ENCODE measurements at places on chromosomes 12 and 14.
A peak's percentile ranks its signal among the peaks of the same experiment; 100 is the strongest.

- DNase-seq = no peak
Observed at GRCh38 chr12:104410326-104410725, 46.4 kb upstream of the CHST11 start.

GRCh38 chr12:65937161-65937641 lies 112.9 kb downstream of the HMGA2 start:
- no peak for DNase-seq

GRCh38 chr12:54661048-54661447 lies 12.9 kb upstream of the DCD start:
- DNase-seq = no peak

DNA sequence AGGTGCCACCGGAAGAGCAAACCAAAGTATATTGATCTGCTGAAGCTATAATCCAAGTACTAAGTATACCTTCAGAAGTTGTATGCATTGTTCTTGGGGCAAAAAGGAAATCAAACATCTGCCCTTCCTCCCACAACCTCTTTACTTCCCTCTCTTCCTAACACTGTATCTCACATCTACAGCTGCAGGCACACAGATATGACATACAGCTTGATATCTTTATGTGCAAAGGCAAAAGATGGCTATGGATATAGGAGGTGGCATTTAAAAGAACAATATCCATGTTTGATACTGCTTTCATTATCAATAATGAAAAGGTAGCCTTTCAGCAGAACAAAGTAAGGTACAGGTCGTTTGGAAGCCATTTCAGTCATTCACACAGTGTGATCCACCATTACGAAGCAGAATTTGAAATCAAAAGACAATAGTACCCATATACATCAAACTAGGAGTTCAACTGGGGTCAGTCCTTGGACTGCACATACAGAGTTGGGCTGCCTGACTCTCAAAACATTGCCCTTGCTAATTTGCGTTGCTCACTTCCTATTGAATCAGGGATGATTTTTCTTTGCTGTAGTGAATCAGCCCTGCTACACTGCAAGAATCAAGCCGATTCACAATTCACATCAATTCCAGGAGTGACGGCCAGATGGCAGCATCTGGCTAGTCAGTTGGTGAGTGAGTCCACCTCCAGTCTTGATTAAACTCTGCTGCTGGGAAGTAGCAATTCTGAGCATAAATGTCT lies 8.9 kb downstream of the ANG start:
- peak; percentile 69 for DNase-seq

DNA sequence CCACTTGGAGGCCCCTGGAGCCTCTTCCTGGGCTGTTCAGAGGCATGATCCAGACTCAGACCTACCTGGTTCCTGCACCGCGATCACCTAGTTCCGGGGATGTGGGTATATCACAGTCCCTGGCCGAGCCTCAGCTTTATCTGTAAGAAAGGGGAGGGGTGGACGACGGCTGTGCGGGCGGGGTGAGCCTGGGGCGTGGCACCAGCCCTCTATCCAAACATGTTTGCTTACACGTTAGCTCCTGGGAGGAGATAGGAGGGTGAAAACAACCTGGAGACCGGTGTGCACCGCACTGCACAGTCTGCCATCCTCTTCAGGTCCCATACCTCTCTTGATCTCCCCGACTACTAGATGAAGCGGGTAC lies 1.2 kb downstream of the ANKRD9 start:
- peak; percentile 31 for DNase-seq

- no peak for DNase-seq
Observed at GRCh38 chr12:90013409-90013808, 304.8 kb upstream of the ATP2B1 start.

- DNase-seq = no peak
Observed at GRCh38 chr14:58395562-58395811, 243 bp upstream of the TOMM20L start.

DNA sequence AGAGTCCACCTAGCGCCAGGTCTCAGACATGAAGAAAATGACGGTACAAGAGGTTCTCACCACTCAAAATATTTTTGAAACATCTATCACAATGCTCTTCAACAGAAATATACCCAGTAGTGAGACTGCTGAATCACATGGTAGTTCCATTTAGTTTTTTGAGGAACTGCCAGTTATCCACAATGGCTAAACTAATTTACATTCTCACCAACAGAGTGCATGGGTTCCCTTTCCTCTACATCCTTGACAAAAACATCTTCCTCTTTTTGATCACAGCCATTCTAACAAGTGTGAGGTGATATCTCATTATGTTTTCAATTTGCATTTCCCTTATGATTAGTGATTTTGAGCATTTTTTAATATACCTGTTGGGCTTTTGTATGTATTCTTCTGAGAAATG lies 5.7 kb upstream of the GPR65 start:
- no peak for DNase-seq

- no peak for DNase-seq
Observed at GRCh38 chr12:113464852-113465719, 6.6 kb downstream of the LHX5 start.

DNA sequence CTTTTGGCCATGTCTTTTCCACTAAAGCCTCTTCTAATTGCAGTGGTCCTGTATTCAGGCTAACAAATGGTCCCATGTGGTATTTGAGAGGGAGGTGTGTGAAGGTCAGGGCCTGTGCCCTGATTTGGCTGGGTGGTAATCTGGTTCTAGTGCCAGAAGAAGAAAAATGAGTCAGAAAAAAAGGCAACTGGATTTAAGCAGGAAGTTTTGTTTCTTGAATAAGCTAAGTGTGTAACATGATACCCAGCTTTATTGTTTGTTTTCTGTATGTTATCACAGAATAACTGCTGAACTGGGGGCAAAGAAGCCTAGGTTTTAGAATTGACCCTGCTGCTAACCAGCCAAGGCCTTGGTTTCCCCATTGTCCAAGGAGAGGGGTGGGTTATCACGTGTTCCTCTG lies 134.0 kb downstream of the ANO6 start:
- DNase-seq = no peak

DNA sequence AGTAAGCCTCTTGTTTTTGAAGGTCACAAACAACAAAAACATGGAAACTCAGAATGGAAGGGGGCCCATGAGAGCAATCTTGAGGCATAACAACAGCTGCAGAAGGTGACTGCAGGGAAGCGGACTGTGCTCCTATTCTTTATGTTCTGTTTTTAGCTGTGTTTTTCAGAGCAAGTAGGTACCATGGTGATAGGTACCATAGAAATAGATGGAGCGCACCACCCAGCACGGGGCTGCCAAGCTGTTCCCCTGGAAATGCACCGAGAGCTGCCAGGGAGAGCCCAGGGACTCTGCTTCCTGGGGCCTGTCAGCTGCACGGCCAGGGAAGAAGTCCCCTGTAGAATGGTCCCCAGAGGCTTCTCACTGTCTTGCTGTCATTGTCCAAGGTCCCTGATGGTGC lies 32.8 kb downstream of the DGLUCY start:
- no peak for DNase-seq

GRCh38 chr12:114045349-114045748 lies 79.2 kb upstream of the RBM19 start:
- DNase-seq = no peak

DNA sequence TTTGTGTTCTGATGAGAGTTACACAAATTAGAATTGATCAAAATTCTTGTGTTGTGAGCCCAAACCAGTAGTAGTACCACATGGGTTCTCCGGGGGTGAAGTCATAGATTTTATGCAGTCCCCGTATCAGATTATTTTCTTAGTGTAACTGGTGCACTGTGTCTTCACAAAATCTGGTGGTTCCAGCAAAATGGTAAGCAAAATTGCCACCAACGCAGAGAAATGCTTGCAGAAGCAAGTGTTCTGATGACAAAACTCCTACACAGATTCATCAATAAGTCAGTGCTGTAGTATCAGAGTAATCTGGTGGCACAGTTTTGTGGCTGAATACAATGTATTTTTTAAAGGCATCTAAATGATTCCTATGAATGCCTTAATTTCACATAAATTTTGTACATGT lies 1.3 kb upstream of the CACNA2D4 start:
- DNase-seq = peak; percentile 4

DNA sequence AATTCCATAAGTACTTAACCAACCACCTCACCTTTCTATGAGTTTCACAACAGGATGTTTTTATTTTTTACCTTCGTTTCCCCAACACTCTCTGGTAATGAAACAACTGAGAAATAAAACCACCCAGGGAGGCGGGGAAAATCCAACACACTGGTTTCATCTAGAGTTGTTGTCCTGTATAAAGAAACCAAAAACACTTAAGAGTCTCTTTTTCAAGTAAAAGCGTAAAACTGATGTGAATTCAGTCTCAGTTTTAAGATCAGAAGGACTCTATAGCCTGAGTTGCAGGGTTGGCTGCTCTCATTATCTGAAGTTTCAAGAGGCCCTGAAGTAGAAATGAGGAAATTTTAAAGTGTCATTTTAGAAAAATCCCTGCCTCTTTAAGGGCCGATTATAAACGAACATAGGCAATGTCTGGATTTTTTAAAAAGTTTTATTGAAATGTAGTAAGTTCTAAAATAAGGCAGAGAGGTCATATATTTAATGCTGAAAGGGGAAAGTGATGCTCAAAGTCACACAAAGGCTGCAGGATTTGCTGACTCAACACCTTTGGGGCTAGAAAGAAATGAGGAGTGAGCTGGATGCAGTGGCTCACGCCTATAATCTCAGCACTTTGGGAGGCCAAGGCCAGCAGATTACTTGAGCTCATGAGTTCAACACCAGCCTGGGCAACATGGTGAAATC lies 27.2 kb downstream of the HIGD1C start:
- no peak for DNase-seq

DNA sequence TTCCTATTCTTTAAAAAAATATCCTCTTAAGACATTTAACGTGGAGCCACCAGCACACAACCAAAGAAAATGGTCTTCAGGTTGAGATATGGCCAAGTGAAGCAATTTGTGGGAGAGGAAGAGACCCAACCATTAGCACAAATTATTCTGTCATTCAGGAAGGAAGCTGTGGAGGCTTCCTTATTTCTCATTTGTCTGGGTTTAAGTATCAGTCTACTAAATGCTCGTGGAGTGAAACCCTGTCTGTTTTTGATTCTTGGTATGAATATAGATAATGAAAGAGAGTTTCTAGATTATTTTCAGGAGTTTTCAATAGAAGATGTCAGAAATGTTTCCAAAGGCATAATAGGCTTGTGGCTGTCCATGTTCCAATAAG lies 125.1 kb downstream of the GPR65 start:
- no peak for DNase-seq

- peak; percentile 55 for DNase-seq
Observed at GRCh38 chr12:40224439-40225291, at the start of gene LRRK2. TSS of gene LRRK2 (plus strand) at chr12:40224997. CDS start at chr12:40225132, 135 bp downstream.

- no peak for DNase-seq
Observed at GRCh38 chr12:50069069-50069468, 11.7 kb downstream of the ASIC1 start.

GRCh38 chr12:61563665-61564450 lies 696.3 kb upstream of the USP15 start:
- DNase-seq = no peak

DNA sequence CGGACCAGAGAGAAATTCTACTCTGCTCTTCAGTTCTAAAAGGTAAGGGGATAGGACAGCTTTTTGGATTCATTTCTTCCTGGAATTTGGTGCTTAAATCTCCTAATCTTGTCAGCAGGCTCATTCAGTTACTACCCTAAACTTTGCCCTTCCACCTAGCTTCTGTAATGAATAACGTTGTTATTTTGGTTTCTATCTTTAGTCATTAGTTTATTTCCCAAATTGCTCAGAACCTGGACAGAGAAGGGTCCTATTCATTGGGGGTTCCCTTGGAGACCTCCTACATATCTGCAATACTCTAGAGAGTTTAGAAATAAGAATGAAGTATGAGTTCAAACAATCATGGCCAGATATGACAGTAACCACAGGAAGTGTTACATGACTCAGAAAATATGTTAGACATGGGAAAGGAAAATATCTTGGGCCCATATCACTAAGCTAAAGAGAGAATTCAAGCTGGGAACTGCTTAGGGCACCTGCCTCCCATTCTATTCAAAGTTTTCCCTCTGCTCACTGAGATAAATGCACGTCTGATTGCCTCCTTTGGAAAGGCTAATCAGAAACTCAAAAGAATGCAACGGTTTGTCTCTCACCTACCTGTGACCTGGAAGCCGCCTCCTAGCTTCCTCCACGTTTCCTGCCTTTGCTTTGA lies 87.9 kb downstream of the GAS2L3 start:
- DNase-seq = no peak

GRCh38 chr14:94761348-94761996 lies 8.4 kb downstream of the GSC start:
- DNase-seq = no peak

GRCh38 chr12:51238037-51238509 lies 553 bp upstream of the DAZAP2 start:
- DNase-seq = no peak

GRCh38 chr12:127811988-127812387 lies 455.0 kb upstream of the TMEM132C start:
- no peak for DNase-seq

DNA sequence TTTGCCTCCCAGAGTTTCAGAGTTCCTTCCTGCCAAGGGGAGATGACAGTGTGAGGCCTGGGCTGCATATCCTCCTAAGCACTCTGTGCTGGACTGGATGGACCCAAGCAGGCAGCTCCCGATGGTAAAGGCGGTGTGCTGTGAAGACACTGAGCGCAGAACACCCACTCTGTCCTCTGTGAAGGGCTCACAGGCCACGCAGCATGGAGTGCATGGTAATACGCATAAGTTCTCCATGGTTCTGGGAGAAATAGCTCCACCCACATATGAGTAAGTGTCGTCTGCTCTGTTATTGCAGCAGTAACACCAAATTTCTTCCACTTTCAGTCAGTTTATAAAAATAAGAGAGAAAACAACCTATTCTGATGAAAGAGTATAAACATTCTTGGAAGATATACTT lies 55.8 kb downstream of the TMEM30B start:
- DNase-seq = no peak

GRCh38 chr12:93572712-93573551 lies 457 bp downstream of the SOCS2 start:
- no peak for DNase-seq

- no peak for DNase-seq
Observed at GRCh38 chr12:58372298-58372697, 430.9 kb downstream of the ATP23 start.

DNA sequence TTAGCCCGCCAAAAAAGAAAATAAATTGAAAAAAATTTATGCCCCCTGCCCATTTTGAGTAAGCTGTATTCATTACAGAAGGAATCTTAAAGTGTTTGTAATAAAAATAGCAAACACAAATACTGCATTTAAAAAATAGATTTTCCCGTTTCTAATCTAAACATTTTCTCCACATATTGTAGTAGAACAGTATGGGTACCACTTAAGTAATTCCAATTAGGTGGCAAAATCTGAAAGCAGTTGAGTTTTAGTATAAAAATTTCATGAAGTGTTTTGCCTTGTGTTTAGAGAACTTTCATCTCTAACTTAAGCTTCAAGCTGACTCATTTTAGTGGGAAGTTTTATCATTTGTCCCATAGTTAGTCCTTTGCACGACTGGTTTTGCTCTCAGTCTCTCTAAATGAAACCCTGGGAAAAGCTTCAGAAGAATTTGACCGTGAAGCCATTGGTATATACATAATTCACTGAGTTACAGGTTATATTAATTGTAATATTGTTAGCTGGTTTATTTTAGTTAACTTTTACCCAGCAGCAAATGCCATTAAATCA lies 214.6 kb downstream of the ERC1 start:
- DNase-seq = no peak
